ENCODE measurements at places on chromosomes 4 and X.

DNA sequence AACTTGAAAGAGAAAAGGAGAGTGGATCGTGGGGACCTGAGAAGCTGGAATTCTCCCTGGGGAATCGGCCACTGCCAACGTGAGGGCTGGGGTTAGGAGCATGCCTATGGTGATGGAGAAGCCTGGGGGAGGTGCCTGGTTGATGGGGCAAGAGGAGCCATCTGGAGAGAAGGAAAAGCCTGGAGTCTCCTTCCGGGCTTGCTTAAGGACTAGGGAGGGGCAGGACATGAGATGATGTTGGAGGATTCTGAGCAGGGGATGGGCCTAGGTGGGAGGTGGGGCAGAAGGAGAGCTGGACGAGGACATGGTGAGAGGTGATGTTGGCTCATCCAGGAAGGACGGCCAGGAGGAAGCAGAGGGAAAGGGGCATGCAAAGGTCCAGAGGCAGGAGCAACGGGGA lies 35.0 kb upstream of the GYG2 start:
- DNase-seq = no peak

GRCh38 chr4:30870513-30870912 lies 150.3 kb downstream of the PCDH7 start:
- no peak for DNase-seq

GRCh38 chr4:105911426-105911825 lies 16.2 kb downstream of the NPNT start:
- DNase-seq = no peak

- no peak for DNase-seq
Measured at GRCh38 chr4:98671131-98671530, 12.7 kb upstream of the TSPAN5 start.

GRCh38 chr4:1175635-1176229 lies 3.3 kb upstream of the SPON2 start:
- DNase-seq = no peak

GRCh38 chr4:153877898-153878297 lies 89.0 kb upstream of the SFRP2 start:
- no peak for DNase-seq

DNA sequence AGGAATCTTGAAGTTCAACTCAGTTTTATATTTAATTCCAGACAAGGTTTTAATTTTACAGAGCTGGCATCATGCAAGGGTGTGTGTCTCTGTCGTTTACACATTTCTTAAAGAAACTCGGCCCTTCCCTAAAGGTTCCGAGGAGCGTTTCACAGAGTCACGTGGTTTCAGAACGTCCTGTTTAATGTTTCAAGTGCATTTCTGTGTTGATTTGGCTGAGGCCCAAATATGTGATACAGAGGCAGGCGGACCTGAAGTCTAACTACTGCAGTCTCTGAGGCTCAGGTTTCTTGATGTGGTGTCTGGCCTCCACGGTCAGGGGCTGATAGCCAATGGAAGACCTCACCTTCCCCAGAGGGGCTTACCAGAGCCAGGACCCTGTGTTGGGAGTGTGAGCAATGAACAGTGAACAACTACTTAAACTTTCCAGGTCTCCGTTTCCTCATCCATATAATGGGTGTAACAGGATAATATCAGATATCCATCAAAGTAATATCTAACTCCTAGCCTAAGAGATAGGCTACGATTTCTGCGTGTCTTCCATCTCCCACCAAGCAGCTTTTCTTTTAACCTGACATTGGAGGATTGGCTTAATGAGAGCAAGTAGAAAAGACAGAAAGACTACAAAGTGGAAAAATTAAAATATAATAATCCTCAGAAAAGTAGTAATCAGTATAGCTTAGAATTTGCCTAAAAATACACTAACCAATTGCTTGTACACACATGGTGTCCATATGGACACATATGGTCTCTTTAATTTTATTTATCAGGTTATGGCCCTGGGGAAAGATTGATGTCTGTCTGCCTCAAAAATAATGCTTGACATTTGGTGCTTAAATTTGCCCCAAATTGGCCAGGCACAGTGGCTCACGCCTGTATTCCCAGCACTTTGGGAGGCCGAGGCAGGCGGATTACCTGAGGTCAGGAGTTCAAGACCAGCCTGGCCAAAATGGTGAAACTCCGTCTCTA lies 50.0 kb upstream of the TRIM2 start:
- peak; percentile 7 for DNase-seq

- DNase-seq = no peak
Measured at GRCh38 chr4:84237008-84237407, 262.1 kb downstream of the NKX6-1 start.

- DNase-seq = no peak
Measured at GRCh38 chrX:30910124-30910860, 21.2 kb upstream of the TAB3 start.

GRCh38 chr4:10119278-10119677 lies 2.7 kb upstream of the WDR1 start:
- no peak for DNase-seq

DNA sequence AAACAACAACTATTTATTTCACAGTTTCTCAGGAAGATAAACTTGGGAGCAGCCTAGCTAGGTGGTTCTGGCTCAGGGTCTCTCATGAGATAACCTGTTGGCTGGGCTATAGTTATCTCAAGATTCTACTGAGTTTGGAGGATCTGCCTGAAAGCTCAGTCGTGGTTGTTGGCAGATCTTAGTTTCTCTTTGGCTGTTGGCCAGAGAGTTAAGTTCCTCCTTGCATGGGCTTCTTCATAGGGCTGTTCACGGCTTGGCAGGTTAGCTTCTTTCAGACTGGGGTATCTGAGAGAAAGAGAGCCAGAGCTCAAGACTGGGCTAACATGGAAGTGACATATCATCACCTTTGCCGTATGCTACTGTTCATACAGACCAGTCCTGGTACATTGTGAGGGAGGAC lies 28.7 kb downstream of the SEC24B start:
- no peak for DNase-seq

DNA sequence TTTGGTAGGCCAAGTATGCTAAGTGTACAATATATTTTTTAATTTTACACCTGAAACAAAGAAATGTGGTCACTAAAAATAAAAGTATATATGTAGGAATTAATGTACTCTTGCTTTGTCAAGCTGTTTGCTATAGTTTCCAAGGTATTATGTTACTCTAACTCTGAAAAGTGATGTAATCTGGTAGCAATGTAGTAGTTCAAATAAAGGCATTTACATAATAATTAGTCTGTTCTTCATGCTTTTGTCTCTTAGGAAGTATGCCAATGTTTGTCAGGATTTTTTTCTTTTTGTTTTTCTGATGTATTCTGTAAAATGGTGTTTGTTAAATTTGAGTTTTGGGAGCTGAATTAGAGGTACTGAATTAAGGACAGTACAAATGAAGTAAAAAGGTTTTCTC lies 89.5 kb downstream of the PLS3 start:
- no peak for DNase-seq

DNA sequence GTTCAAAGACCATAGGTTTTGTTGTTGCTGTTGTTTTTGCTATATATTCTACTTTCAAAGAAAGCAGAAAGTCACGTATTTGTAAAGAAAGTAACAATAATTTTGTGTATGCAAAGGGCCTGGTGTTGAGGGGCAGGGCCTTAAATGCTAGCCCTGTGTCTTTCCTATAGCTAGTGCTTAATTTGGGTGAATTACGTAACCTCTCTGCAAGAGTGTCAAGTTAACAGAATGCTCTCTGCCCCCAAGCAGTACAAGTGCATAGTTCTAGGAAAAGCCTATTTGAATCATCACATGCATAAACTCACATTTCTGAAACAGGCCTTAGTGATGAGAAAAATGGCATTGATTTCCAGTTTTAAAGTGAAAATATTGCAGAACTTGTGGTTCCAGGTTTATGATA lies 663.6 kb downstream of the STIM2 start:
- DNase-seq = no peak

DNA sequence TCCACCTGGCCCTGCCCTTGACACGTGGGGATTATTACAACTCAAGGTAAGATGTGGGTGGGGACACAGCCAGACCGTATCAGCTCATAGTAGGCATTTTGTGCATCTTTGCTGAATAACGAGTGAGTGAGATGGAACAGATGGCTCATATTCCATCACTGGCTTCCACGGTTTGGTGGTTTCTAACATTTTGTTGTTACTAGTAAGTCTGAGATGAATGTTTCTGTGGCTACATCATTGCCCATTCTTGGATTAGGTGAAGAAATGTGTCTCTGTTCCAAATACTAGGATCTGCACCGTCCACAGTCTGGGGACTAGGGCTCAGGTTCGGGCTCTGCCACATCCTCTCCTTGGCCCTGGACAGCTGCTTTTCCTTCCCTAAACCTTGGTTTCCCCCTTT lies 3.6 kb downstream of the ABLIM2 start:
- DNase-seq = no peak

DNA sequence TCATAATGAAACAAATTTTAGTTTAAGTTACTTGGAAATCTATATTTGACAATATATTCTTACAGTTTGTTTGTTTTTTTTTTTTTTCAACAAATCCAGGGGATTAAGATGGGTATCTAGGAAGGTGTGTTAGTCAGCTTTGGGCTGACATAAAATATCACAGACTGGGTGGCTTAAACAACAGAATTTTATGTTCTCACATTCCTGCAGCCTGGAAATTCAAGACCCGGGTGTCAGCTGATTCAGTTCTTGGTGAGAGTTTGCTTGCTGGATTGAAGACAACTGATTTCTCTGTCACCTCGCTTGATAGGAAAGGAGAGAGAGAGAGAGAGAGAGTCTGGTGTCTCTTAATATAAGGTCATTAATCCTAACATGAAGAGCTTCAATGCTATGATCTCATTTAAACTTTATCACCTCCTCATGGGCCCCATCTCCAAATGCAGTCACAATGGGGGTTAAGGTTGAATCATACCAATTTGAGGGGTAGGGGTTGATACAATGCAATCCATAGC lies 465.2 kb downstream of the CENPC start:
- DNase-seq = no peak

DNA sequence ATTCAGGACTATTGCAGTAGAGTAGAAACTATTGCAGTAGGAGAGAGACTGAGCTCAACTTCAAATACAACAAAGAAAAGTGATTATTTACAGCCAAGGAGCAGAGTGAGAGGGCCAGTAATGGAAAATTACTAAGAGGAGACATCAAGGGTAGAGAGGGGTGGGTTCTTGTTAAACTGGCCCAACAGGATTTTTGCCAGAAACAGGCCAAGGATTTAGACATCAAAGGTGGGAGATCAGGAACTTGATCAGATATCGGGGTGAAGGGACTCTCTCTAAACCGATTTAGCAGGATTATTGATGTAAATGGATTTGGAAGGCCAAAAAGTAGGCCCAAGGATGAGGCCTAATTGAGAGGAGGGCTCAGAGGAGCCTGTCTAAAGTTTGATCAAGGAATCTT lies 64.8 kb downstream of the IRS4 start:
- no peak for DNase-seq

- DNase-seq = no peak
Measured at GRCh38 chr4:19400820-19401219, 850.9 kb upstream of the SLIT2 start.

DNA sequence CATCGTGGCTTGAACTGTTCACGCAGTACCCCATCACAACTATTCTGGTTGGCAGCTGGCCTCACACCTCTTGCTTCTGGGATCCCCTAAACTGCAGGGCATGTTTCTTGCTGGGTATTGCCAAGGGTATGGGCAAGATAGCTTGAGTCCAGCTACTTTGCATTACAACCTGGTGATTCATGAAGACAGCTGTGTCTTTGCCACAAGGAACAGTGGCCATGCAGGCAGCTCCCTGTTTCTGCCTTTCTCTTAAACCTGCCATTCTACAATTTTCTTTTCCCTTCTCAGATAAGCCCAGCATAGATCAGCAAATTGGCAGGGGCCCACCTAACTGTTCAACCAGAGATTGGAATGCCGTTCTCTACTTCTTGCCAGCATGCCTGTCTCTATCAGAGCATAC lies 42.8 kb downstream of the TENM3 start:
- DNase-seq = no peak

DNA sequence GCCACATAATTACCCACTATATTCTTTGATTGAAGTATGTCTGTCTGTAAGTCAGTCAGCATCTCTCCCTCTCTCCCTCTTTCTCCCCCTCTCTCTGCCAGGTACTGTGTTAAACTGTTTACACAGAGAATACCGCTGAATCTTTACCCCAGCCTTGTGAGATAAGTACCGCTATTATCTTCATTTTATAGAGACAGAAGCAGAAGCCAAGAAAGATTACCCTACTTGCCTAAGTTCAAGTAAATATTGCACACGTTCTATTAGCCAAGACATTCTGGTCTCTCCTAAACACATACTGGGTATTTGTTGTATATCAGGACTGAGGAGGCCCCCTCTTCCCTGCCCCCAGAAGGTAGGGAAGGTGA lies 695 bp upstream of the GPR101 start:
- no peak for DNase-seq

- no peak for DNase-seq
Measured at GRCh38 chr4:52098618-52099017, 47.5 kb downstream of the SPATA18 start.

DNA sequence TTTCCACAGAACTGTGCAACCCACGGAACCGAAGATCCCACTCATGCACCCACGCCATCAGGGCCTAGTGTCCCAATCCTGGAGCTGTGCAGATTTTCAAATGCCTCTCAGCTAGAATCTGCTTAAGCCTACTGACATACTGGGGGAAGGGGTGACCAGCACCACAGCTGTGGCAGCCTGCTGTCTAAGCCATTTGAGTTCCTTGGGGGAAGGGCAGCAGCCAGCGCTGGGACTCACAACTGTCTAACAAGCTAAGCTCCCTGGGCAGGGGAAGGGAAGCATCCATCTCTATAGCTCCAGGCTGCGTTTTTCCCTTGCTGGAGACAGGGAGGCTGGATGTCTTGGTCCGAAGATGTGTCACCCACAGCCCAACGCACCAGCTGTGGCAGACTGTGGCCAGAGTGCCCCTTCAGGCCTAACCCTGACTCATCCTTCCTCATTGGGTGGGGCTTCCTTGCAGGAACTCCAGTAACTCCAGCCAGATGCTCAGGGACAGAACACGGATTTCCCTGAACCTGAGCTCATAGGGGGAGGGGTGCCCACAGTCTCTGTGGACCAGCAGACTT lies 194.8 kb downstream of the CHRDL1 start:
- DNase-seq = no peak

- no peak for DNase-seq
Measured at GRCh38 chr4:108139089-108139488, 29.6 kb downstream of the LEF1 start.

DNA sequence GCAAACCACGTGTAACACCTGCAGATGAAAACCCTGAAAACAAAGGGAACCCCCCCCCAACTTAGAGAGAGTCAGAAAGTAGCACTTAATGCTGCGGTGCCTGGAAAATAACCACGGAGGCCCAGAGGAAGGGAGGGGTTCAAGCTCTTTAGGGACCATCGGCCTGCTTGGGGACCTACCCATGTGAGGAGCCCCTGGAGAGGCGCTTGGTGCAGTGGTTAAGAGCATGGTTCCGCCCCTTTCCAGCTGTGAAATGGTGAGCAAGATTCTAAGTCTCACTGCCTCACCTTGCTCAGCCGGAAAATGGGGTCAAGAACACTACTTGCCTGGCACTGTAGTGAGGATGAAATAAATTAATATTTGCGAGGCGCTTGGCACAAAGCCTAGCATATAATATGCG lies 13.8 kb downstream of the SLC25A5 start:
- DNase-seq = no peak

DNA sequence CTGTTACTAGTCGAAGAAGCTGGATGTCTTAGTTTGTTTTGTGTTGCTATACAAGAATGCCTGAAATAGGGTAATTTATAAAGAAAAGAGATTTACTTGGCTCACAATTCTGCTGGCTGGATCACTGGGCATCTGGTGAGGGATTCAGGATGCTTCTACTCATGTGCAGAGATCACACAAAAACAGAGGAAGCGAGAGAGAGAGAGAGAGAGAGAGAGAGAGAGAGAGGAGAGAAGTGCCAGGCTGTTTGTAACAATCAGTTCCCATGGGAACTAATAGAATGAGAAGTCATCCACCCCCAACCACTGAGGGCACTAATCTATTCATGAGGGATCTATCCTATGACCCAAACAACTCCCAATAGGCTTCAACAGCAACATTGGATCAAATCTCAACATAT lies 66.2 kb upstream of the FAM9A start:
- DNase-seq = no peak
